Activated naive CD8-positive, alpha-beta T cell treated with anti-CD3 and anti-CD28 coated beads, Interleukin-2, amount 10 ng/mL, durations not matched to agents 7 days and 5 days (primary cell): ENCODE measurements at places on chromosomes 3 and 15. TPM values are rescaled to one million over a fixed set of nuclear protein-coding genes. Genes with fewer than 3 reads are reported as not detected.

Gene FOXB1
- total RNA-seq = 0.74 TPM

Gene MON1A
- 11.9 TPM for total RNA-seq

Gene FAM3D
- total RNA-seq = not detected

Gene PP2D1
- total RNA-seq = not detected

Gene SEMA3F
- not detected for total RNA-seq

Gene THSD4
- not detected for total RNA-seq

Gene EEF1AKMT4
- 3.3 TPM for total RNA-seq

Gene ROPN1
- not detected for total RNA-seq

Gene ZNF774
- 2.4 TPM for total RNA-seq

Gene CLDN16
- not detected for total RNA-seq
